Neuronal stem cell (in vitro differentiated cells): ENCODE measurements at places on chromosomes 1 and 21.

DNA sequence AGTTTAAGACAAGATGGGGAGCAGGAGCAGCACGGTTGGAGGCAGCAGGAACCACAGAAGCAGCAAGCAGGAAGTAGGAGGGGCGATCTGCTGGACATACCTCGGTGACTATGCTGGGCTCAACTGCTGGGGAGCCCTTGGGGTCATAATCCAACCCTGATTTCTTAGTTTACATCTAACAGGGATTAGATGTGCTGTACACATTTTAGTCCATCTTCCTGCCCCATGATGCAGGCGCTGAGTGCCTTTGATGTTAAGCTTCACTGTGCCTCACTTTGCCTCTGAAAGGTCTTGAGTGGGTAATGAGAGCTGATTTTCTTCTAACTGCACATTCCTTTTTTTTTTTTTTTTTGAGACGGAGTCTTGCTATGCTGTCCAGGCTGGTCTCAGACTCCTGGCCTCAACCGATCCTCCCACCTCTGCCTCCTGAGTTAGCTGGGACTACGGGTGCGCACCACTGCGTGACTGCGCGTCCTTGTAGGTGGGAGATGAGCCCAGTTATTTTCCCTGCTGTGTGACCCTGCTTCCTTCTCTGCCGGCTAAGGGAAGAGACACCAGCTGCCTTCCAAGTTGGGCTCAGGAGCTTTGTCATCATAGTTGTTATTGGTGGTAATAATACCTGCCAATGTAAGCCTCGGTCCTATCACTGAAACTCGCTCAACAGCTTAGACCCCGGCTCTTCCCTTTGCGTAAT lies 1.1 kb upstream of the RCAN3 start:
- no peak for DNase-seq

GRCh38 chr1:147850737-147851136 lies 51.9 kb upstream of the GJA8 start:
- no peak for DNase-seq

DNA sequence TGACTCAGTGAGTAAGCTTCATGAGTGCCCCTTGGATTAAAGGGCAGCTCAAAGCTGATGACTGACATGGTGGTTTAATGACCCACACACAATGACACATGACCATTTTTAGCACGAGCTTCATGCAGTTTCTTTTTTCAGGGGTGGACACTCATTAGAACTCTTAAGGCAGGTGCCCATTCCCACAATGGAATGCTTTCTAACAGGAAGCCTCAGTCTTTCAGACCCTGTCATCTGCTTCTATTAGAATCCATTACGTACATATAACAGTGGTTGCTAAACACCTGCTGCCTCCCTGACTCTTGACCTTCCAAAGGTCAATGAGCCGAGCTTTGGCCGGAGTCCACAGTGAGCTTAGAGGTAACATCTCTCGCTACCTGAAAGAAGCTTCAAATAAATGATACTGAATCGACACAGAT lies 27.4 kb downstream of the AKNAD1 start:
- no peak for DNase-seq

DNA sequence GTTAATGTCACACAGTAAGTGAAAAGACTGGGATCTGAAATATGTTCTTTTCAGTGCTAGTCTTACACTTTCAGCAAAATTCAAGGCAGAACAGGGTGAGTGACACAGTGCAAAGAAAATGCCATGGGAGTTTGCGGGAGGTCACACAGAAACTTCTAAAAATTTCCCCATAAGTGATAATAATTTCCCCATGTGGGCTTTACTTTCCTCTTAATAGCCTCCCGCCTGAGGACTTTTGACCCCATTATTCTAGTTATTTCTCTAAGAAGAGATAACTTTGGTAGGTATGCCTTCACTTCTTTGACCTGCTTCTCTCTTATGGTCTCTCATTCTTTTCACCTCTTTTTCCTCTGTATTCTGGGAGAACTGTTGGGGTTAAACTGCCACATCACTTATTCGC lies 8.1 kb upstream of the DNAH14 start:
- no peak for DNase-seq

DNA sequence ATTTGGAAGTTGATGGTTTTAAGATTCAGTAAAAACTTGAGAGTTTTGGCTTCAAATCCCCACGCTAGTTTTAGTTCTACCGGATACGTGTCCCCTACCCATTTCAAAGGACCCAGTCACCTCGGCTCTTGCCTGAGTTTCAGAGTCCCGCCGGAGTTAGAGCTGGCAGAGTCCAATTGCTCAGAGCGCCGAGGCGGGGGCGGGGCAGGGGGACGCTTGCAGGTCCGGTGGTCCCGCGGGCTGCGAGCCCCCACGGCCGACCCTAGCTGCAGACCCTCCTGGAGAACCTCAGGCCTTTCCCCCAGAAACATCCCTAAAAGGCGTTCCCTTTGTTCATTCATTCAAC lies 765 bp upstream of the VPS45 start:
- DNase-seq = no peak

- no peak for DNase-seq
Observed at GRCh38 chr1:87720561-87720960, 391.9 kb downstream of the LMO4 start.

DNA sequence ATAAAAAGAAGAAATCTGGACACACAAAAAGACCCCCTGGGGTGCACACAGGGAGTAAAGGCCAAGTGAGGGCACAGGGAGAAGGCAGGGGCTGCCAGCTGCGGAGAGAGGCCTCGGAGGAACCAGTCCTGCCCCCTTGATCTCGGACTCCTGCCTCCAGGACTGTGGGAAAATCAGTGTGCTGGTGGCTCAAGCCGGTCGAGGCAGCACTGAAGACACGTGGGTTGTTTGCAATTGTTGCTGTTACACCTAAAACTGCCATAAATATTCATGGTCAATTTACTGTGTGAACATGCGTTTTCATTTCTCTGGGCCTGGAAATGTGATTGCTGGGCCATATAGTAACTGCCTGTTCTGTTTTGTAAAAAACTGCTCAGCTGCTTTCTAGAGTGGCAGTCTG lies 18.5 kb downstream of the IBA57 start:
- DNase-seq = no peak

GRCh38 chr1:150513351-150513791 lies 2.2 kb upstream of the FALEC start:
- DNase-seq = no peak

DNA sequence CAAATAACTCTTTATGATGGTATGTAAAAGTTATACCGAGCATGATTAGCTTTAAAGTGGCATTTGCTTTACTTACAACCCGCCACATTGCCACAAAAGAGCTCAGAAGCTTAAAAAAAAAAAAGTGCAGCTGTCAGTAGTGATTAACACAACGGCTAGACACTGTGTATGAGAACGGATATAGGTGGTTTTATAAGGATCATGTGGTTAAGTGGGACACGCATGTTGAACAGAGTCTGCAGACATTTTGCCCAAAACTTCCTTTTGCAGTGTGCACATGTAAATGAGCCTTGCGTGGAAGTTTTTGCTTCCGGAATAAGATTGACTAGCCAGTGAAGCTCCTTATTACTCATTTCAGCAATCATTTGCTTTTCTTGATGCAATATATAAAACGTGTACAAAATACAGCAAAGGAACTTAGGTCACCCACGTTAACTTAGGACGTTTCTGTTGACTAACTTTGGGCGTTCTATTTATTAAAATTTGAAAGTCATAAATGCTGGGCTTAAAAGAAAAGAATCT lies 58.7 kb upstream of the RGS1 start:
- DNase-seq = no peak

DNA sequence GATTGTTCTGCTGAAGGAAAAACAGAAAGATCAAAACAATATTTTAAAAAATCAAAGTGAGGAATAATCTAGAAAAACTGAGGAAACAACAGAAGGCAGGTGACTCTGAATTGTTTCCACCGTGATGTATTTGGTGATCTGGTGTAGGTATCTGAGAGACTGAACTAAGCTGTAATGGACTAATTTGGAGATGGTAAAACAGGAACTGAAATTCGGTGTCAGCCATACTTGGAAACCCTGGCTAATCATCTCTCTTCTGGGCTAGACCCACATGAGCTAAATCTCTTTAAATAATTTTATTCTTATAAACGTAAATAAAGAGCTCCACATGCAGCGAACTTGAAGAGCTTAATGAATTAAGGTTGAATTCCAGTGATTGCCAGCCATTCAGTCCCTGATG lies 1226.1 kb downstream of the NCAM2 start:
- no peak for DNase-seq

DNA sequence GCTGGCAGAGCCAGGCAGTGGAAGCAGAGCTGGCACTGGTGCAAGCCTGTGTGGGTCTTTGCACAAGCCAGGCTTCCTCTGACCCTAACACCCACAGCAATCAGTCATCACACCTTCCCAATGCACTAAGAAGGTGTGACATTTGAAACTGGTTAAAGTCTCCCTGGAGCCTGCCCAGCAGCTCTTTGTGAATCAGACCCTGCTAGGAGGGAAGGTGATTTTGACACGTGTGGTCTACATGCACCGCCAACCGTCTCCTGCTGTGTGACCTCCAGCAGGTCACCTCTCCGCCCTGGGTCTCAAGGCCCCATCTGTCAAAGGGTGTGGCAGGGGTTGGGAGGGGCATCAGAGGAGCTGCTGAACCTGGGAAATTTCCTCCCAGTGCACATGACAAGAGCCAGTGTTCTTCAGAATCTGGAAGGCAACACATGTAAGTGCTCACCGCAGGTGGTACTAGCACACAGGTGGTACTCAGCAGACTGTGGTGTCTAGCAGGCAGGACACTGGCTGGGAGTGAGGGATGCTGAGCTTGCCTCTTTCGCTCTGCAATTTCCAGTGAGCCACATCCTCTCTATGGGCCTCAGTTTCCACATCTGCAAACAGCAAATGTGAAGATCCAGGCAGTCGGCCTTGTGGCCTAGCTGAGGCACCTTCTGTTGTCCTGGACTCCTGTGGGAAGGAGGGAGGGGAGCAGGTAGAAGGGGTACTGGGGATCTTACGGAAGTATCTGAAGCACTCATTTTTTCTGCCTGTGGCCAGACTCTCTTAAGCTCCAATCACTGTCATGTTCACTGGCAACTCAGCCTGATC lies 123.2 kb downstream of the DMRTB1 start:
- DNase-seq = no peak

GRCh38 chr1:199226163-199226562 lies 587.3 kb downstream of the PTPRC start:
- no peak for DNase-seq
